Left cardiac atrium (tissue), 4 donors: ENCODE measurements at places on chromosomes 7 and 10.

DNA sequence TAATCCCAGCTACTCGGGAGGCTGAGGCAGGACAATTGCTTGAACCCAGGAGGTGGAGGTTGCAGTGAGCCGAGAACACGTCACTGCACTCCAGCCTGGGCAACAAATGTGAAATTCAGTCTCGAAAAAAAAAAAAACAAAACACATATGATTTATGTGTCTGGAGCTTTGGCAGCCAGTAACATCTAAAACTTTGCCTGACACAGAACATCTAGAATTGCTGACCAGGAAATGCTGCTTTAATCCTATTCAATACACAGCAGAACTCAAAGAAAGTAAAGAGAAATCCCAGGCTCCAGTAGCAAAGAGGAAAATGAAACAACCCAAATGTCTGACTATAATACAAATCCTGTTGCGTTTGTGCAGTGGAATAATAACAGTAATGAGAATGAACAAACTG is 4.5 kb upstream of the CCDC6 start:
- DNase-seq: no peak

DNA sequence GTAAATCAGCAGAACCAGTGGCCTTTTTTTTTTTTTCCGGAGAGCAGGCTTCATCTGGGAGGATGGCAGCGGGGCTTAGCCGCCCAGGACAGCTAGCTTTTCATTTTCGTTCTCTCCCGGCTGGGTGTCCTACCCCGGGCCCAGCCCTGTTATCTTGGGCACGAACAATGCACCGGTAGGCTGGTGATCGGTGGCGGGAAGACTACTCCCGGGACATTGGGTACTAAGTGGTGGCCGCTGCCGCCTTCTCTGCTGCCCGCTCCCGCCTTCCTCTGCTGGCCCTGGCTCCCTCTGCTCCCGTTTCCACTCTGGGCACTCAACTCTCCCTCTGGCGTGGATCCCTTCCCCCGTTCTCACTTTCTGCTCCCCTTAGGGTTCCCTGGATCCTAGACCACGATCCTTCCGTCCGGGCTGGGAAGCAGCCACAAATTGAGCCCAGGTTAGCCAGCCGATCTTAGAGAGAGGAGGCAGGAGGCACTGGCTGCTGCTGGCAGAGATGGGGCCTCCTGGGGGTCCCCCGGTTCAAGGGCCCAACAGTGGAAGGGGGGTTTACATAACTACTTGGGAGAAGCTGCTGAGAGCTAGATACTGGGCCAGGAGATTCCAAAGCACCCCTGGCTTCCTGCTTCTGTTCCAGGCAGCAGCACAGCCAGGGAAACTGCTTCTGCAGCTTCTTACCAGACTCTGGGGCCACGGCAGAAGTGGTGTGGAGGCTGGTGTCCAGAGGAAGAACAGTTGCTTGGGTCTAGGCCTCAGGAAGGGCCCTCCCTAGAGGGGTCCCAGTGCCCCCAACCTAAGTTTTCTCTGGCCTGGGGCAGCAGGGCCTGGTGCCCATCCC is 1.8 kb downstream of the TLX1 start:
- DNase-seq: no peak

DNA sequence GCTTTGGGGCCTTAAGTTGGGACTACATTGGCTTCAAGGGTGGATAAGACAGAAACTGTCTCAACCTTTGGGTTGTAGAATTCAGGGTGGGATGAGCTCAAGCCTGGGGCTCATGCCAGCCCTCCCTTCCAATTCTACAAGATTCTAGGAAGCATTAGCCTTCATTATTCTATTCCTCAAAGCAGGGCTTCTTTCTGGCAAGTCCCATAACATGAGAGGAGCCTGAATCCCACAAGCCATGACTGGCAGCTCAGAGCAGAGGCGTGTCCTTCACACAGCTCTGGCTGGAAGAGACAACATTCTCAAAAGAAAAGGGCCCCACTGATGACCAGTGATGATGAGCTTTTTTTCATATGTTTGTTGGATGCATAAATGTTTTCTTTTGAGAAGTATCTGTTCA is 187.6 kb downstream of the PLXNA4 start:
- no peak for DNase-seq

GRCh38 chr7:158112571-158113320 is 474.9 kb downstream of the PTPRN2 start:
- DNase-seq: no peak

DNA sequence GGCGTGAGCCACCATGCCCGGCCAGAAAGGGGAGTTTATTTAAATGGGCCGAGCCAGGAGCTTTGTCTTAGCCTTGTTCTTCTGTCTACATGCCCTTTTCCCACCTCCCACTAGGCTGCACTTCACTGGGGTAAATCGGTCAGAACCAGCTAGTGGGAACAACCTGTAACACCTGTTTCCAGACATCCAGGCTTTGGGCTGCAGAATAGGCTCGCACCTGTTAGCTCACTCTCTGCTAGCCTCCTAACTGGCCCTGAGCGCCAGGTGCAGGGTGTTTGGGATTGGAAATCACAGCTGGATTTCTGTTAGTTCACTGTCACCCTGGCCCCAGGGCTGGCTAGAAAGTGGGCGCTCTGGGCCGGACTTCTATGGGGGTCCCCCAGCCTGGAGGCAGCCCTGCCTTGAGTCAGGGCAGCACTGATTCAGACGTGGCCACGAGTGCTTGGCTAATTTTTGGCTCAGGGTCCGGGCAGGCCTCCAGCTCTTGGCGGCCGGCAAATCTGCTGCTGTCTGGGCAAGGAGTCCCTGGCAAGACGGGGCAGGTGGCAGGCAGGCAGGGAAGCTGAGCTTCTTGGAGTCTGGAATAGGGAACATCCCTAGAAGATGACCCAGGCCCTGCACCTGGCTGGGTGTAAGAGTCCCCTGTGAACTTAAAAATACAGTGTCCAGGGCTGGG is 48.6 kb downstream of the GTF2IRD1 start:
- no peak for DNase-seq

GRCh38 chr10:88115968-88116367 is 252.5 kb downstream of the PTEN start:
- DNase-seq: no peak

- no peak for DNase-seq
Measured at GRCh38 chr7:11026452-11027359, 53.0 kb downstream of the PHF14 start.

DNA sequence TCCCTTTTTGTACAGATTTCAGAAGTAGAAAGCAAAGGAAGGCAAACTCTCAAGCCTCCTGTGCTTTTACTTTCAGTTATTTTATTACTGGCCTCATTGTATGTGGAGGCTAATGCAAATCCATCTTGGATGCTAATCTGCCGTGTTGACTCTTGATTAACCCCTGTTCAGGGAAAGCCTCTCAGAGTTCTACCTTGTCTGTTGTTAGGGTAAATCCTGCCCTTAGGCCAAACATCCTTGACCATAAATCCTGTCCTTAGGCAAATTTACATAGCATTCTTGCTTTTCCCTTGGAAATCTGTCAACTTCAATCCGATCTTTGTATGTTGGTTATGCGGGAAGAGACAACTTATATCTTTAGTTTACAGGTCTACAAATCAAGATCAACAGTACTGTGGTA is 709.9 kb upstream of the LRRTM3 start:
- DNase-seq: no peak

DNA sequence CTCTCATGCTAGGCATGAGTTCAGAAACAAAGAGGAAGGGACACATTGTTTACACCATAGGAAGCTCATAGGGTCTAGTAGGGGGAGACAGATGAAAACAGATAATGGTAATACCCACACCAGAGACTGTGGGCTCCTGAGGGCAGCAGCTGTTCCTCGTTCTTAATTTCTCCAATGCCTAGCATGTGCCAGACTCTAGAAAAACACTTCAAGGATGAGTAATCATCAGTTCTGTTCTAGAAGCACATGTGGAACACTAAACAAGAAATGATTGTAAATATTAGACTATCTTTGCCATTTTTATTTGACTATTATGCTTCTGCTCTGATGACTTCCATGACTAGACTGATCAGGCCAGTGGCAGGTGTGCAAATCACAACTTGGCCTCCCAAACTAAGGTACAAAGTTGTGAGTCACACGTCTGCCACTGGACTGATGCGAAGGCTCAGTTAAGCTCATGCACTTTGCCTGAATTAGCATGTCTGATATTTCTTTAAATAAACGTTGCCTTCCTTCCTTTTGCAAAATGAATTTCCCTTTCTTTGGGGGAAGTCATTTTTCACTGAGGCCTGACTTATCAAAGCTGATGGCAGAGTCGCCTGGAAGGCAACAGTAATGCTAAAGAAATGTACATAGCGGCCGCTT is 89.2 kb upstream of the FGL2 start:
- no peak for DNase-seq

DNA sequence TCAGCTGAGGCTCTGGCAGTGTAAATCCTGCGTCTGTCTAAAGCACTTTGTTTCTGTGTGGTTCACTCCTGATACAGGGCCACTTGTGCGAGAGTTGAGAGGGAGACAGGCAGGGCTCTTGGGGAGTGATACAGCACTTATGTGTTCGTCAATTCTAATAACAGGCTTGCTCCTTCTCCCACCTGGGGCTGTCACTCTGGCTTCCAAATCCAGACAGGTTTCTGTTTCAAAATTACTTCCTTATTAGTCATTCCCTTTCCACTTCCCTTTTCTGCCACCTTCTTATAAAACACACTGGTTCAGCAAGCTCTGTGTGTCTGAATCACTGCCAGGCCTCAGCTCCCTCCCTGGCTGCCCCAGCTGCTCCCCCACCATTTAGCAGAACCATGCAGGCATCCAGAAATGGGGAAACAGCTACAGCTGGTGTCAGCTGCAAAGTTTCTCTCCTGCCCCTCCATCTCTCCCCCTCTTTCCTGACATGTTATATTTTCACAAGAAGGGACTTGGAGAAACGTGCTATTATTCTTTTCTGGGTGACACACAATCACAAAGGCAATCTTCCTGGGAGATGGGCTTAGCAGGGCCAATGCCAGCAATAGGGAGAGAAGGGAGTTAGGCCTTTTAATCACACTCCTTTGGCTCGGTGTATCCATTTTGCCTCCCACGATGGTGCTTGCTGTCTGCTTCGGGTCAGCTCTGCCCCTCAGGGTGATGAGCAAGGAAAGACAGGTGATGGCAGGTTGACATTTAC is 58.4 kb upstream of the ZNRF2 start:
- DNase-seq: peak; percentile 60

DNA sequence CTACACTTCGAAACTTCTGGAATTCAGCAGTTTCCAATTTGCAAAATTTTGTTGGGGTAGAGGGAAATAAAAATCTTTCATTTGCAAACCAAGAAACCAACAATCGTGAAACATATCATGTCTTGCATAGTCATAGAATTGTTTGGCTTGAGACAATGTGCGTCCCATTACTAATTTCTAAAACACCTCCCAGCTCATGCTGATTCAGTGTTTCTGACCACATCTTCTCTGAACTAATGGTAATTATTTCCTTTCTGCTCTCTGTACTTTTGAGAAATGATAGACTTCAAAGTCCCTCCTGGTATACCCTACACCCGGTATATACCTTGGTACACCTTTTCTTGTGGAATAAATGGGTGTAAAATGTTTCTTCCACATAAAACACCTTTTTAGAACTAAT is 41.8 kb upstream of the TSPAN13 start:
- no peak for DNase-seq

- no peak for DNase-seq
Measured at GRCh38 chr10:101464599-101464998, 110.6 kb downstream of the BTRC start.

DNA sequence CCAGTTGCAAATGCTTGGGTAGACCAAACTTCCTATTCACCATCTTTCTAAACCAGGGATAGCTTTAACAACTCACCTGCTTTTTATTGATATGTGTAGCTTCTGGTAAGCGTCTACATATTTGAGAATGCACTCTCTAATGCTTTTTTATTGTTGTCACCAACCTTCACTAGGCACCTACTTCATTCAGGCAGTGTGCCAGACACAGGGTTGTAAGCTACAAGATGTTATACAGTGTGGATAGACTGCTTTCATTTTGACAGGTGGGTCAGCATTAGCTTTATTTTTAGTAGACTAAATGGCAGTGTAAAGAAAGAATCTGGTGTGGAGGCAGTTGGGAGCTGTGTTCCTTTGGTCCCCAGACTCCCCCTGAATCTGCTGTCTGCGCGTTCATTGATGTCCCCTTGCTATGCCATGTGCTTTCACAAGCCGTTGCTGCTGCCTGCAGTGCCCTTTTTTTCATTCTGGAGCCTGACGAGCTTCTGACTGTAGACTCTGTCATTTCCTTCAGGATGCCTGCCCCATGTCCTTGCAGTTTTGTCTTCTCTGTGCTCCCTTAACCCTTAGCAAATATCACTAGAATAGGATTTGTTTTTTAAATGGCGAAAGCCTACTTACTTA is 32.1 kb downstream of the NRF1 start:
- DNase-seq: no peak

- DNase-seq: peak; percentile 52
Measured at GRCh38 chr10:11161096-11161495, 143.4 kb downstream of the CELF2 start.

DNA sequence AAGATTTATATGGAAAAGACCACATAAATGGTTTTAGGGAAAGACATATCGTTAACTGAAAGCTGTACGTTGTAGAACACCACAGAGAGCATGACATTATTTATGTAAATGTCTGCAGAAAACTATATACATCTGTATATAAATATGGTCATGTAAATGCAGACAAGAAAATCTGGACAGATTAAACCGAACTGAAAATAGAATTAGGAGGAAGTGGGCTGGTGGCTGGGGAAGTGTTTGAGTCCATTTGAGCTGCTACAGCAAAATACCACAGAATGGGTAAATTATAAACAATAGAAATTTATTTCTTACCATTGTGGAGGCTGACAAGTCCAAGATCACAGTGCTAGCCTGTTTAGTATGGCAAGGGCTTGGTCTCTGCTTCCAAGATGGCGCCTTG is 56.3 kb upstream of the USP6NL start:
- DNase-seq: no peak

DNA sequence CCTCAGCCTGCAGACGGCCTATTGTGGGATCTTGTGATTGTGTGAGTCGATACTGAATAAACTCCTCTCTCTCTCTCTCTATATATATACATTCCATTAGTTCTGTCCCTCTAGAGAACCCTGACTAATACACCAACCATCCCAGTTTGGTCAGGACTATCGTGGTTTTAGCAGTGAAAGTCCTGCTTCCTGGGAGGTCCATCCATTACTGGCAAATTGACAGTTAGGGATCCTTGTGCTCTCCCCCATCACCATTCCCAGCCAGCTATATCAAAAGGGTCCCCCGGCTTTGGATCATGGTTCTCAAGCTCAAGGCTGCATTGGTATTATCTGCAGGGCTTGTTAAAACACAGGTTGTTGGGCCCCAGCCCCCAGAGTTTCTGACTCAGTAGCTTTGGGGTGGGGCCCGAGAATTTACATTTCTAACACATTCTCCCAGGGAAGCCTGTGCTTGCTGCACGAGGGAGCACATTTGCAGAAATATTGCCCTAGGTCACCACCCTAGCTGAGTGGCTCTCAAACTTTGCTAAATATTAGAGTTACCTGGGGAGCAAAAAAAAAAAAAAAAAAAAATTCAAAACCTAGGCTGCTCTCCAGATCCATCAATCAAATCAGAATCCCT is 899.1 kb upstream of the AUTS2 start:
- DNase-seq: no peak

DNA sequence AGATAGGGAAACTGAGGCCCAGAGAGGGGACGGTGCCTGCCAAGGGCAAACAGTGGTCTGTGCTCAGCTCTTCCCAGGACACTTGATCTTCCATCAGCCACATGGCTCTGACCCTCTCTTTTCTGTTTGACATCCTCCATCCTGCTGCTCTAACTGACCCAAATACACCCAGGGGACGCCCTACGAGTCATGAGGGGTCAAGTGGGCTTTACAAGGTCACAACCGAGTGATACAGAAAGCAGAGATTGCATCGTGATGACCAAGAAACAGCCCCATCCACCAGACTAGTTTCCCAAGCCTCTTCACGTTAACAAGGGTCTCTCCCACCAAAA is 131.2 kb upstream of the UNC5B start:
- DNase-seq: no peak

GRCh38 chr10:1735562-1735961 is 1.8 kb downstream of the ADARB2 start:
- DNase-seq: no peak
